ENCODE measurements at places on chromosomes 6 and 20.

DNA sequence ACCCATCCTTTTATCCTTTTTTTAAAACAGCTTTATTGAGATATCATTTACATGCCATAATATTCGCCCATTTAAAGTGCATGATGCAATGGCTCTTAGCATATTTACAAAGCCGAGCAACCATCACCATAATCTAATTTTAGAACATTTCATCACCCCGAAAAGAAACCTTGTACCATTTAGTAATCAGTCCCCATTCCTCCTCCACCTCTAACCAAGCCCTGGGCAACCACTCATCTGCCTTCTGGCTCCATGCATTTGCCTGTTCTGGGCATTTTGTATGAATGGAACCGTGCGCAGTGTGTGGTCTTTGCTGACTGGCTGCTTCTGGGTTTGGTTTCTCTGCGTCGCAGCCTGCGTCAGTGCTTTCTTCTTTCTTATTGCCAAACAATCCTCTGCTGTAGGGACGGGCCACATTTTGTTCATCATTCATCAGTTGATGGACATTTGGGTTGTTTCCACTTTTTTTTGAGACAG is 10.2 kb upstream of the EEF1A2 start:
- no peak for DNase-seq

- no peak for DNase-seq
These were observed 28.7 kb downstream of the COX4I2 start for GRCh38 chr20:31666258-31667042.

GRCh38 chr20:58787211-58788005 is 63.3 kb downstream of the GNAS-AS1 start:
- no peak for DNase-seq

- DNase-seq = peak; percentile 56
These were observed 3.3 kb downstream of the VEGFA start for GRCh38 chr6:43773050-43773979.

DNA sequence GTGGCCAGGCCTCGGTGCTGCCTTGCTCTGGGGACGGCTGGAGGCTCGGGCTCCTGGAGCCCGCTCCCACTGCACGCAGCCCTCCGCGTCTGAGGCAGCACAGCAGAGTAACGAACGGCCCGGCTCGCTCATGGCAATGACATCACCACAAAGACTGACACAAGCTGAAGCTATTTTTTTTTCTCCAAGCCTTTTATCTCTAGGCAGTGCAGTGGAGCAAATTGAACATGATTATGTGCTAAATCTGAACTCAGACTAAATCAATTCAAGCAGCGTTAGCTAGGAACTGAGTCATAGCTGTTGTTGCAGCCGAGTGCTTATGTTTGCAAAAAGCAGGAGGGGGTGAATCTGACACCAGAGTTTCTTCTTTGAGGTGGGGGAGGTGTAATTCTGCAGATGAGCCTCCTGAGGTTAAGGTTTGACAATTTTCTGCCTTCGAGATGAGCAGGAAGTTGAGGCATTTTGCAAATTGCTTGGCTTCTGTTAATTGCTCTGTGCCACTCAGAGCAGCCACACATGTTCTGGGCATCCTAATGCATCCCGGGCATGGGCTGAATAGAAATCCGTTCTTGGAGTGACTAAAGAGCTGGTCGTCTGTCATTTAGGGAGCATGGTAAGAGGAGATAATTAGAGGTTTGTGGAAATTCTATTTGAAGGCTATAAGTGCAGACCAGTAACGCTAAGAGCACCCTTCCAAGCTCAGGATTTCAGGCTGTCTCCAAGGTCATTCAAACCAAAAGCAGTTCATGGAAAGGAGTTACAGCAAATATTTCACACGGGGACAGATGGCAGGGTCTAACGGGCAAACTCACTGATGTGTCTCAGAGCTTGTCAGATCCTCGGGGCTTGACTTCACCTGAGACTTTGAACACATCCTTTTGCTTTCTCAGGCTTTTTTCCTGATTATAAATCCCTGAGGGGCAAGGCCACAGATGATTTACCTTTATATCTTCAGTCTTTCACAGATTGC is 155.1 kb upstream of the ENPP5 start:
- DNase-seq = no peak

GRCh38 chr6:169092375-169092774 is 161.3 kb downstream of the THBS2 start:
- no peak for DNase-seq

DNA sequence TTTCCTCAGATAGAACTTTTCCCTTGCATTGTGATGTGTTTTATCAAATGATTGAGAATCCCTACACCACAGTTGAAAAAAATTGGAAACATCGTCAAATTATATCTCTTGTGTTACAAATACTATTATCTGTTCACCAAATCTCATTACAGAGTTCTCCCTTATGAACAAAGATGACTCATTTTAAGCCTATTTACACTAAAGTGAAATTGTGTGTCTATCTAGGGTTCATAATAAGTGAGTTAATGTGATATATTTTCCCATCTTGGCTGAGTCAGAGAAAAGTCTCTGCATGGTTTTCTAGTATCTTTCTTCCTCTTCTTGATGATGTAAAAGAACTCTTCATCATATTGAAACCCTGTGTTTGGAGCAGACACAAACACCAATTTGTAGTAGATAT is 1263.3 kb upstream of the EYS start:
- DNase-seq = no peak

GRCh38 chr6:37077191-37077904 is 71.9 kb downstream of the FGD2 start:
- no peak for DNase-seq

DNA sequence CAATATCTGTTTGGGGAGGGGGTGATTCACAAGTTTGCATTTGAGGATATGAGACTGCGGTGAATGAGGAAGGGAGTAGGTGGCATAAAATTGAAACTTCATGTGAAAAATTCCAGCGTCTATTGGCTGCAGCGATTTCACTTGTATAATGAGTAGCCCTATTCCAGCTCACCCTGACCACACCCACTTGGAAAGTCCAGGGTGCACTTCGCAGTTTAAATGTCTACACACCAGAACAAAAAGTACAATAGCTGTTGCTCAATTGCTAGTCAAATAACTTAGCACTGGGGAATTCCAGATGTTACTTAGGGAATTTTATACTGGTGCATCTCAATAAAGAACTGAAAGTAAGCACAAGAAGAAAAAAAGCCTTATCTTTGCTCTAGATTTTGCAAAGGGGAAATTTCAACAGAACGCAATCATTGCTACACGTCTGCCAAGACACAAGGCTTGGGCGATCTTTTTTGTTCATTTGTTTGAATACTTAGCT is 6.3 kb downstream of the TNFAIP3 start:
- peak; percentile 88 for DNase-seq

- no peak for DNase-seq
These were observed 2.1 kb downstream of the NQO2 start for GRCh38 chr6:3001773-3002293.

DNA sequence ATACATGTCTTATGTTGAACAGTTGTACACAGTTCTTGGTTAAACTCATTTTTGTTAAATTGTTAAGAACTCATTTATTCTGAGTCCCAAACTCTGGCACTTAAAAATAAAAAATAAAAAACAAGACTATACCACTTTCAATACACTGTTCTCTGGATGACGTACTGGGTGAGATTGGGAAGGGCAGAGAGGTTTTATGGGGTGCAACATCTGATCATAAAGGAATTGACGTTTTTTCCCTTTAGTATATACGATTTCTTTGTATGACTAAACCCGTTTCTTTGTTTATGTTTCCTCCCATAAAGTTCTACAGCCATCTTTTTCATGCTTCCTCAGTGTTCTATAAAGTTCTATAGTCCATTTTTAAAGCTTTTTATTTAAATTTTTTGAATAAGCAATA is 69.1 kb downstream of the TRMT11 start:
- DNase-seq = no peak

DNA sequence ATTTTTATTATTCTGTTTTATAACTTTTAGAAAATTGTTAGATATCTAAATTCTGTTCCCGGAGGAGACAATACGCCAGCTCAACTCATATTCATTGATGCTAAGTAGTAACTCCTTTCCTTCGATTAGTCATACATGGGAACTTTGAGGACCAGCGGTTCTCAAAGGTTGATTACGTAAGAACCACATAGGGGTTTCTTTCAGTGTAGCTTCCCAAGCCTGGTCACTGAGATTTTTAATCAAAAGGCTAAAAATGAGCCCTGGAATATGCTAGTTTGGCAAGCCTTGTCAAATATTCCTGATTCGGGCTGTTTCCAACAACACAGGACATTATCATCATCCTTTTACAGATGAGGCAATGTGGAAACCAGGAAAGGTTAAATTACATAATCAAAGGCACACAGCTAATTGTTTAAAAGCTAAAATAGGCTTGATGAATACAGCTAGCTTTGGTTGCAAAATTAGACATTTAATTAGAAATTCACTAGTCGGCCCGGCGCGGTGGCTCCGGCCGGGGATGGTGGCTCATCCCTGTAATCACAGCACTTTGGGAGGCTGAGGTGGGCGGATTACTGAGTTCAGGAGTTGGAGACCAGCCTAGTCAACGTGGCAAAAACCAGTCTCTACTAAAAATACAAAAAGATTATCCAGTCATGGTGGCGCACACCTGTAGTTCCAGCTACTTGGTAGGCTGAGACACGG is 14.6 kb upstream of the MEI4 start:
- no peak for DNase-seq

- DNase-seq = no peak
These were observed 80.7 kb downstream of the CARMIL1 start for GRCh38 chr6:25359891-25360290.

GRCh38 chr6:31851485-31851832 is 11.2 kb downstream of the NEU1 start:
- DNase-seq = no peak

- DNase-seq = no peak
These were observed 214.1 kb downstream of the COL12A1 start for GRCh38 chr6:74991573-74992332.

- no peak for DNase-seq
These were observed 85.4 kb downstream of the CDYL start for GRCh38 chr6:4861564-4861963.

- no peak for DNase-seq
These were observed 76.4 kb downstream of the EYA2 start for GRCh38 chr20:46970937-46971630.

All from stimulated activated CD4-positive, alpha-beta T cell treated with anti-CD3 and anti-CD28 coated beads, Interleukin-4, amount 100 ng/mL, for 48 hours (primary cell).